ENCODE measurements at places on chromosomes 1 and 21.

- no peak for DNase-seq
Observed at GRCh38 chr1:71733121-71733520, 549.2 kb downstream of the NEGR1 start.

- DNase-seq, result no peak
Observed at GRCh38 chr1:64691626-64692025, 53.2 kb upstream of the RAVER2 start.

DNA sequence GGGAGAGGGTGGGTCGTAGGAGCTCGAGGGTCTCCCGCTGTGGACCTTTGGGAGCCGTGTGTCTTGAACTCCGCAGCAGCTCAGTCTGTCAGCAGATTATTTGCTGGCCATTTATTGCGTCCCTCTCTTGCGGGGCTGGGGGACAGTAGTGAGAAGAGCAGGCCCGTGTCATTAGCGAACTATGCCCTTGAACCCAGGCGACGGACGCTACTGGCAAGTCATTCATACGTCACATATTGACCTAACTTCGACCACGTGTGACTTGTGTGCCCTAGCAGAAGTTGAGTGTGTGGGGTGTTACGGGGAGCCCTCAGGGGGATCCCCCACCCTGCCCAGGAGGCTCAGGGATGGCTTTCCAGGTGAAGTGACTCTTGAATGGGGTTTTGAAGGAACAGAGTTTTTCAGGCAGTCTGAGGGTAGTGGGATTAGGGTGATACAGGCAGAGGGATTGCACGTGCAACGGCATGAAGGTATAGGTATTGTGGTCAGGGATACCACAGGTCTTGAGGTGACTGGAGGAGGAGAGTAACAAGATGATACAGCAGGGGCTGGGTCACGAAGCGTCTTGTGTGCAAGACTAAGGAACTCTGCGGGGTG lies 13.0 kb downstream of the RCC1 start:
- no peak for DNase-seq

GRCh38 chr1:152917794-152918193 lies 9.4 kb downstream of the IVL start:
- DNase-seq, result no peak

DNA sequence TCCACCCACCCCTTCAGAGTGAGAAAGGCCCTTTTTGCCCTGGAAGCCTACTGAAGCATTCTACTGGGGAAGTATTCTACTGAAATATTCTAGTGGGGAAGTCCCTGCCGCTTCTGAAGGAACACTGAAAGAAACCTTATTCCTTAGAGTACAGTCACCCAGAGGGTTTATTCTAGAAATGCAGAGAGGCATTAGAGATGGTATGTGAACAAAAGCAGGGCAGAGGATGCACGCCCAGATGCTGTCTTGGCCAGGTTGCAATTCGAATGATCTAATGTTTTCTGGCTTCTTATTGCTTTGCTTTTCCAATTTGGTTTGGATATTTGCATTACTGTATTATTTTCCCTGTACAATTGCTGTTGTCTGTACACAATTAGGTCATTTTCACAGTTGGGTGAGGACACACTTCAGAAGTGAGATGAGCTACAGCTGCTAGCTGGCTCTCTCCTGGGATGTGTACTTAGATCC lies 37.1 kb downstream of the CCN1 start:
- DNase-seq, result no peak

All from esophagus squamous epithelium (tissue), 5 donors.